ENCODE measurements at places on chromosomes 6 and 20.

GRCh38 chr6:33592595-33593413, 12.7 kb upstream of the BAK1 start:
- DNase-seq: no peak

- no peak for DNase-seq
Measured at GRCh38 chr20:12698817-12699216, 310.0 kb upstream of the SPTLC3 start.

DNA sequence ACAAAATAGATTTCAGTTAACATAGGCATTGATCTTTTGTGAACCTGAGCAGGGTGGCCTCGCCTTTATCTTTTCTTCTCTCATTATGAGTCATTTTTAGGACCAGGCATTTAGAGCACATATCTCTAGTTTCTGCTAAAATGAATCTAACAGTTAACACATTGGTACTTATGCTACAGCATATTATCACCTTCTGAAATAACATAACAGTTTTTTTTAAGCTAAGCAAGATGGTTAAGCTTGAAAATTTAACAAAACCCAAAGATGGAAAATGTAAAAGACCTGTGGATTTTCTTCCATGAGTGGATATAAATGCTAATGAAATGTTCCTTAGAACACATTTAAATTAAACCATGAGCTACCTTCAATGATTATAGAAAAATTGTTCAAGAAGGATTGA, 487.1 kb upstream of the RNF217 start:
- no peak for DNase-seq

DNA sequence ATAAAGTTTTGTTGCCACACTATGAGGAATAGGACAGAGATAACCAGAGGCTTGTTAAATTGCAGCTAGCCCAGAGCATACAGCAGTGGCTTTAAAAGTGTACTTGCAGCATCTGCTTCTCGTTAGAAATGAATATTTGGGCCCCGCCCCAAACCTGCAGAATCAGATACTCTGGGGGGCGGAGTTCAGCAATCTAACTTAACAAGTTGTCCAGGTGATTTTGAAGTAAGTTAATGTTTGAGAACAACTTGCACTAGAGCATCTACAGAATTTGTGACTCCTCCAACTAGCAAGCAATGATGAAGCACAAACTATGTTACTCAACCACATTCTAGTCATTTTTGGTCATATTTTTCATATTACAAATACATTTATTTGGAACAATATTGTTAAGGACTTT, 10.6 kb upstream of the SUPT3H start:
- peak; percentile 26 for DNase-seq

DNA sequence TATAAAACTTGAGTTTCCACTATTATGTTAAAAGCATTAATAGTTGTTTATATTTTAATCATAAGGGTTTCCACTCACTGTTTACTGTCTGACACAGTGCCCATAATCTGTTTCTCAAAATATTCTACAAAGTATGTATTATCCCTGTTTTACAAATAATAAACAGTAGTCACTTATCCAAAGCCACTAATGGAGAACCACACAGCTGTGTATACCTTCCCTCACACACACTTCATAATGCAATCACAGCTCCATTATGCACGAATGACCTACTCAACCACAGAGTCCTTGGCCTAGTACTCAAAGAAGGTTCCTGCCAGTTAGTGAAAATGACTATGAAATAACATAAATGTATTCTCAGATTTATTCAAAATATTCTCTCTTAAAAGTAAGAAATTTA, 103.1 kb downstream of the EPB41L2 start:
- DNase-seq: no peak

GRCh38 chr6:134373282-134373922, 55.5 kb upstream of the SGK1 start:
- peak; percentile 55 for DNase-seq

DNA sequence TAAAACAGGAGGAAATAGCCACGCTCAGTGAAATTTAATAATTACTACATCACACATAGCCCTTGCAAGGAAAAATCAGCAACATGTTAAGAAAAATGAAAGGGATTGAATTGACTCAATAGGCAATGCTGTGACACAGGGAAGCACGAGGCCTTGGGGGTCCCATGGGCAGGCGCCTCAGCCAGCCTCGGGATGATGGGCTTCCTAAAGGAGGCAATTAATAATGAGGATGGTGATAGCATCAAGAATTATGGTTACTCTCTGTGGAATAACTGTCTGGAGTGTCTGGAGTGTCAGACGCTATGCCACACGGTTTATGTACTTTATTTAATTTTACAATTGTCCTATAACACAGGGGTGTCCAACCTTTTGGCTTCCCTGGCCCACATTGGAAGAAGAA, 130.2 kb downstream of the TBC1D7 start:
- no peak for DNase-seq

GRCh38 chr6:117194978-117195377, 70.4 kb upstream of the VGLL2 start:
- DNase-seq: no peak

DNA sequence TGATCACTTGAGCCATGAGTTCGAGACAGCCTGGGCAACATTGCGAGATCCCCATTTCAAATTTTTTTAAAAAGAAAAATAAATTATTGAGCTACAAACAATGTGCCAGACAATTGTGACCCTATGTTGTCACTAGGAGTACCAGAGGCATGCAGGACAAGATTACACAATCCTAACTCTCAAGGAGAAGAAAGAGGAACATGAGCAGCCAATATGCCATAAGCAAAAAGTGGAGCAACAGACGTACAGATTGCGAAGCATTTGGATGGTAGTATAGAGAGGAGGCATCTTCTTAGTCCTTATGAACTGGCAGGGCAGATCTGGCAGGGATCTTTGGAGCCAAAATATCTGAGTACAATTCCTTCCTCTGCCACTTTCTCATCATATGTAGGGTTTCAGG, 156.4 kb downstream of the OR2B2 start:
- no peak for DNase-seq

Data from hepatic stellate cell (primary cell).